ENCODE measurements at places on chromosomes 7 and 10.
A peak's percentile ranks its signal among the peaks of the same experiment; 100 is the strongest.

DNA sequence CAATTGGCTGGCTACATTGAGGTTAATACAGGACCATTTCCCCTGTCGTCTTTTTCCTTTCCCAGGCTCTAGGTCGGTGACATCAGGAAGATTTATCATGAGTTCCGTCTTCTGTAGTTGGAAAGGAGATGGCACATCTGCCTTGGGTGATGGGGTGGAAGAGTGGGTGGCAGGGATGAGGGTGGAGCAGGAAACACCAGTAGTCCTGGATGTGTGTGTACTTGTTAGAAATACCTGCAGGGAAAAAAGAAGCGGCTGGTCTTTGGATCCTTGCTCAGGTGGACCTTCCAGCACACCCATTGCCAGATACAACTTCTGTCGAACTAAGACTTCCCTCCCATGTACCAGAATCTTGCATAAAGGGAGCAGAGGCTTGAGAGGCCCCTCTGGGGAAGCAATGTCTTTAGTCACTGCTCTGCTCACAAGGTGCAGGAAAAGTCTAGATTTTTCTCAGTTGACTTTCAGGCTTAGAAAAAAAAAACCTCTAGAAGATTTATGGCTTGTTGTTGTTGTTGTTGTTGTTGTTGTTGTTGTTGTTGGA is 516.8 kb upstream of the GALNT17 start:
- no peak for DNase-seq

- no peak for DNase-seq
Measured at GRCh38 chr10:122669842-122670241, 29.8 kb downstream of the C10orf120 start.

GRCh38 chr7:78296046-78296597 is 497.5 kb downstream of the PHTF2 start:
- no peak for DNase-seq

GRCh38 chr10:117504562-117504961 is 38.0 kb upstream of the EMX2 start:
- DNase-seq = no peak

DNA sequence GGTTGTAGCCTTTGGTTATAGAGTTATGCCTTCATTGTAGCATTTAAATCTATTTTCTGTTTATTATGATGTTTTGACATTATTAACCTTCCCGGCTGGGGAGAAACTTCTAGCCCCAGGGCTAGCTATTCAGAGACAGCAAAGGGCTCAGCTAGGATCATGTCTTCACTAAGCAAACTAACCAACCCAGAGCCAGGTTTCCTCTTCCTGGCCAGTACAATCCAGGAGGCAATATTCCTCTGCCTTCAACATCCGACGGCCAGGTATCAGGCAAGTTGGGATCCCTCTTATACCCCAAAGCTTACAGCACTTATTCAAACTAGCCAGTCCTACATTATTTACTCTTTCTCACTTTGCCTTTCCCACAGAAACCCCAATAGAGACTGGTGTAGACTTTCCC is 1060.7 kb upstream of the GHITM start:
- DNase-seq = no peak

DNA sequence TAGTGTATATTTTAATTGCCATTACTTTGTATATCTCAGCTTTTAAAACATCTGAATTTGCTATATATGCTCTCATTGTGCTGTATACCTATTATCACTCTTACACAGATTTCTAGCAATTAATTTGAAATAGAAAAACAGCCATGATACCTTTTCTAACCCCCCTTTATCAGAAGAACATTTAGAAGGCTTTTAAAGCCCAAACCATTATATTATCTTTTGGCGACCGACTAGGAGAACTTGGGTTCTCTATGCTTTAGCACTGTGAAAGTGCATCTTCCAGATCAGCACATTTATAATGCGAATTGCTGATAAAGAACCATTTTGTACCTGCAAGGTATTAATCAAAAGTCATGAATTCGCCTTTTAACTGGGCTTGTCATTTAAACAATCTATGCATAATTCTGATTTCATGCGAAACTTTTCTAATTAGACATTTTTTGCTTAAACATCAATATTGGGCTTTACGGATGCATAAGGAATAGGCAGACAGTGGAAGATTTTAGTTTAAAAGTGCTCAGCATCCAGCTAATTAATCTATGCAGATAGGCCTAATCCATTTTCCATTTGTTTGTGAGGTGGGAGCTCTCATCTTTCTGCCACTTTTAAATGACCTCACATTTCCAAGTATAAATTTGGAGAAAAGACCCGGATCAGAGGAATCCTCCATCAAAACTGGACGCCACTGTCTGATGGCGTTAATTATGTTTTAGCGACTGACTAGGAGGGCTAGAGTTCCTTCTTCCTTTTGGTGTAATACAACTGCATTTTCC is 1.2 kb upstream of the MLLT10 start:
- no peak for DNase-seq

GRCh38 chr10:80453056-80453841 is 861 bp upstream of the TSPAN14 start:
- no peak for DNase-seq

GRCh38 chr10:24944512-24945255 is 7.7 kb downstream of the PRTFDC1 start:
- peak; percentile 52 for DNase-seq

DNA sequence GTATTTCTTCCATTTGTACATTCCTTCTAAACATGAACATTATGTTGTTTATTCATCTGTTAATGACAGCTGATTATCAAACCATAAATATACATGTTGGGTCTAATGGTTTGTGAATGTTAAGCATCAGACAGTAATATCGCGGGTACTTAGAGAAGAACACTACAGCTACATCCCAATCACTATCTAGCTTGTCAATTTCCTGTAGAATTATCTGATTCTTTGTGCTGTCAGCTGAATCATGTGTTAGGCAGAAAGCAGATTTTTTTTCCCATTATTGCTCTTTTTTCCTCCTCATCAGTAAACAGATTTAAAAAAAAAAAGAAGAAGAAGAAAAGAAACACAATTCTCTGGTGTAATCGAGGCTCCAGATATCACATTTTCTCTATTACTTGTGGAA is 183.6 kb upstream of the CTBP2 start:
- DNase-seq = no peak

DNA sequence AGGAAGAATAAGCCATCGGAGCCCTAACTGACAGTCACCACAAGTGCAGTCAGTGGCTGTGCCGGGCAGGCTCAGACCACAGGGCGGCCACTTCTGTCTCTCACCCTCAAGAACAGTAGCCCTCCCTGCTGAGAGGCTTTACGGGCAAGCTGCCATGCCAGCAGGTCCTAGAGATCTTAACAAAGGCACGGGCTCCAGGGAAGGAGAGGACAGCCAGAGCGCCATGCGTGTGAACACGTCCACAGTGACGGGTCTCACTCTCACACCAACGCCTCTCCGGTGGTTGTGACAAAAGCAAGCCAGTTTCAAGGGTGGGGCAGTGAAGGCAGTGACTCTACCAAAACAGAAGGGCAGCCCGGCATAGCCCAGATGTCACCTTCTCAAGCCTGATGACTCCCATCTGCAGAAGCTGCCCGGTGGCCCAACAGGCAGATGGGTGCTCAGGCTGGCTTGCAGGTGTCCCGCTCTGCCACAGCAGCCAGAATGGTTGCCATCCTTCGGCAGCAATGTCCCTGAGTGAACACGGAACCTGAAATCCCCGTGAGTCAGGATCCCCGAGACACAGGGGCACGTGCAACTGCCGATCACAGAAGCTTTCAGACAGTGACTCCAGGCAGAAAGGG is 102.0 kb downstream of the FAM53B start:
- DNase-seq = no peak

DNA sequence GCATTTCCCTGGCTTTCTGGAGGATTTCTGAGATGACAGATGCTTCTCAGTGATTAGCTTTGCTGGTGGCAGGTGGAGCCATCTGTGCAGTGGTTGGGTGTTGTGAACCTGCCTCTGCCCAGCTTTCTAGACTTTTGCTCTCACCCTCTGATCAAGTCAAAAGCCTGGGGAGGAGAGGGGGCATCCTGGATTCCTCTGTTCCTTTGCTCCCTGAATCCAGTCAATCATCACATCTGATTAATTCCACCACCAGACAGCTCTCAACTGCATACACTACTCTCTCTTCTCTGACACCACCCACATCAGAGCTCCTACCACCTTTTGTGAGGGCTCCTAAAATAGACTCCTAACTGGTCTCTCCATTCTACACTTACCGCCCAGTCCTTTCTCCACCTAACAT is 283.5 kb downstream of the WDR11 start:
- no peak for DNase-seq

- no peak for DNase-seq
Measured at GRCh38 chr7:47349401-47349800, 232.5 kb downstream of the TNS3 start.

- DNase-seq = no peak
Measured at GRCh38 chr10:24988831-24989640, 26.9 kb downstream of the ENKUR start.

DNA sequence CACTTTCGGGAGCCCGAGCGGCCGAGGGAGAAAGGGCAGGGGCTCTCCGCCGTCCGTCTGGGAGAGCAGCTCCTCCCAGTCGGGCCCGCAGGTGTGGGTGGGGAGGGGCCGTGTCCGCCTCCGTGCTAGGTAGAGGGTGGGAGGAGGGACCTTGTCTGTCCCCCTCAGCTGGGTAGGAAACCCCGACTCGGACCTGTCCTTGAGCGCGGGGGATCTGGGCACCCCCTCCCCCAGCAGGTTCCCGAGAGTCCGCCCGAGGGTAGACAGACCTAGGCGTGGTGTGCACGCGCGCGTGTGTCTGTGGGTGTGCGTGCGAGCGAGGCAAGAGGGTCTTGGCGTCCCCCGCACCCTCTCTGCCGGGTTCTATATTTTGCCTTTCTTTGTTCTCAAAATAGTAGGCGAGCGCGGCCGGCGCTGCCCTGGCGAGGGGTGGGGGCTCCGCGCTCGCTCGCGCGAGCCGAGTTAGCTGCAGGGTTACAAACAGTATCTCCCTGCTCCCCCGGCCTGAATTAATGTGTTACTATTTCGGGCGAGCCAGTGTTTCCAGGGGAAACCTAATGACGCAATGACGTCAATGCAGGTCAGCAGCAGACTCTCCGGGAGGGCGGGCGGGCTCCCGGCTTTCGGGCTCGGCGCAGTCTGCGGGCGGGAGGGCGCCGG is 73.9 kb upstream of the LEP start:
- DNase-seq = peak; percentile 11

DNA sequence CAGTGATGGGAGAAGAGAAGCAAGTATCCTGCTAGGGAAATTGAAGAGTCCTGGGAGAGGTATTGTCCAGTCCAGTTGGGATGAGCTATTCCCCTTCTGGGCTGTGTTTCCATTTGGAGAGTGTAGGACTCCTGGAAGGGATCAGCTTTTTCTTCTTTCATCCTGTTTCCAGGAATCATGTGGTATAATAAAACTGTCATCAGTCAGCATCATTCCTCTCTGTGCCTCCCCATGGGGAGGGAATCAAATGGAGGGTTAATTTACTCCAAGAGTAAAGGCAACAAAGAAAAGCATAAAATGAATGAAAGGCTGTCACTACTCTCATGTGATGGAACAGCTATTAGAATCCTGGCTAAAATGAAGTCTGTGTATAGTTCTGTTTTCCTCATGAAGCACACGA is 429.9 kb downstream of the SORCS3 start:
- DNase-seq = no peak

DNA sequence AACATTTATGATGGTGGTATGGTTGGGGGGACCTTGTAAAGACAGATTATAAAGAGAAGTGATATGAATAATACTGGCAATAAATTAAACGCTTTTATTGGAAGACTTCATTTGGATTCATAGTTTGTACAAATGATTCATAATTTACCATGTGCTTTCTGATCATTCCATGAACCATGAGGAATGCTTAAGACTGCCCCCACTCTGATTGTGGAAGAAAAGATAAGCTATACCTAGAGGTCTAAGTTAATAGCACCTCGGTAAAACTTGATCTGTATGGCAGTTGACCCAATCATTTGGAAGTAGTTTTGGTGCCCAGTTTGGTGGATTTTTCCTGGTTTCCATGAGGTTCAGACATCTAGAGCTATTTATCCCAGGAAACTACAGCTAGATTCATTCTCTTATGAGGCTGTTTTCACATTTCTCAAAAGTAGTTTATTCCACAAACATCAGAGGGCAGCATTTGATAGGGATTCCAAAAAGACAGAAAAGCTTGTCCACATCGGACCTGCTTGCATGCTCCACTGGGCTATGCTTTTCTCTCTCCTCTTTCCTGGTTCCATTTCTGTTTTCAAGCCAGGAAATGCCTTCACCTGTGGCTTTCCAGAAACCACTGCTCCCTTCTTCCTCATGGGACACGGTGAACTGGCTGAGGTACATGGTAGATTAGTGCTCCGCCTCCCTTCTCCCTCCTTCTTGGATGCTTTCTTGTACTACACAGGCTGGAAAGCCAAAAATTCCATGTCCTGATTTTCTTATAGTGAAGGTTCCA is 29.2 kb downstream of the TFAM start:
- DNase-seq = peak; percentile 63

GRCh38 chr7:111098926-111099250 is 8.0 kb downstream of the LRRN3 start:
- no peak for DNase-seq

- no peak for DNase-seq
Measured at GRCh38 chr7:154917808-154918160, 85.1 kb downstream of the PAXIP1 start.

DNA sequence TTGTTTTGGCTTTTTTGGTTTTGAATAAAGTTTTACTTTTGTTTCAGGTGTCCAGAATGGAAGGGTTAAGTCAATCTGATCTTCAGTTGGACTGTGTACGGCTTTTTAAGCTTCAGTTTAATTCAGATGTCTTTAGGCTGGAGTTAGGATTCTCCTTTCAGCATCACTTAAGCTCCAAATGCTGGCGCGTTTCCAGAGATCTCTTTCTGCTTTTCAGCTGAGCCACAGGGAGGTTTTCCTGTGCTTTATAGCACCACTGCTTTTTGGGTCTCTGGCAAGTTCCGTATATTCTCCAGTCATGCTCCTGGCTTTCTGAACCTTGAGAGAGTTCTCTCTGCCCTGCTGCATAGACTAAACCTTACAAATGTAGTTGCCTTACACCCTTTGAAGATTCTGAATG is 60.0 kb downstream of the VTI1A start:
- no peak for DNase-seq

DNA sequence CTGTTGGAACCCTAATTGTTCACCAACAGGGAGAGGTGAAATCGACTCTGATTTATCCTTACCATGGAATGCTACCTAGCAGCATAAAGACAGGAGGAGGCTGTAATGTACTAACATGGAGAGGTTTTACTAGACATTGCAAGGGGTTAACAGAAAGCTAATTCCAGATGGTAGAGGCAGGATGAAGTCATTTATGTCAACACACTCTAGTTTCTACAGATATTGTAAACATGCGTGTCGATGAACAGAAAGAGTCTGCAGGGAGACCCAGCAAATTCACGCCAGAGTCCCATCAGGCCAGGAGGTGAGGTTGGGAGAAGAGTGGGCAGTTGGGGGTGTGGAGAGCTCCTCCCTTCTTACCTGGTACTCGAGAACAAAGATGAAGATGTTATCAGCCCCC is 7.0 kb downstream of the NPC1L1 start:
- no peak for DNase-seq

- peak; percentile 5 for DNase-seq
Measured at GRCh38 chr7:135441791-135442190, 68.1 kb downstream of the CNOT4 start.

- DNase-seq = no peak
Measured at GRCh38 chr7:31476073-31476745, 37.7 kb upstream of the ITPRID1 start.

- DNase-seq = no peak
Measured at GRCh38 chr7:42011846-42012245, 225.2 kb downstream of the GLI3 start.

GRCh38 chr7:125256446-125256845 is 326.8 kb upstream of the POT1 start:
- no peak for DNase-seq

Measured in HFF-Myc (cell line).